Naive thymus-derived CD4-positive, alpha-beta T cell (primary cell): ENCODE measurements at places on chromosomes 11 and 22. TPM values are rescaled to one million over a fixed set of nuclear protein-coding genes. Genes with fewer than 3 reads are reported as not detected.

- no peak overlapping the region for H3K4me3 ChIP-seq
- DNase-seq: no peak
- H3K27ac ChIP-seq: no peak overlapping the region
Observed at GRCh38 chr11:78699609-78700135, 125.0 kb upstream of the NARS2 start.

- no peaks in the 10 kb centered on the region for H3K27me3 ChIP-seq
- H3K36me3 ChIP-seq: no peaks in the 10 kb centered on the region
- no peak overlapping the region for H3K27ac ChIP-seq
- no peak overlapping the region for H3K4me3 ChIP-seq
Observed at GRCh38 chr22:49566693-49567092, 261.0 kb downstream of the BRD1 start.

DNA sequence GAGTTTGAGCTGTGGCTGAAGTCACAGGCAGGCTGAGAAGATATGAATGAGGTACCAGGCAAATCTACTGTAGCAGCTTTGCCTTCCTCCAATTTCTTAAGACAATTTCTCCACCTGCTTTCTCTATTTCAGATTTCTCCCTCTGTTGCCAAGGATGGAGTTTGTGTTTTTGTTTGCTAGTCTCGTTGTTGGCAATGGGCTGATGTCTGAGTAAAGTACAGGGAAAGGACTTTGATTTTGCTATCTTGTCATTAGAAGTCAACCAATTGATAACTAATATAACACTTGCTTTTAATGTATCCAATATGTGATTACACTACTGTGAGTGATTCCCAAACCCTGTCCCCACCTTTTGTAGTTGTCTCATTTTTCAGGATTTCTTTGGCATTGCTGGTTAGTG, 40.1 kb upstream of the RRAS2 start:
- H3K4me1 ChIP-seq: no peaks in the 10 kb centered on the region
- no peak overlapping the region for H3K27ac ChIP-seq
- no peak overlapping the region for H3K4me3 ChIP-seq
- no peaks in the 10 kb centered on the region for H3K27me3 ChIP-seq
- no peak for DNase-seq

DNA sequence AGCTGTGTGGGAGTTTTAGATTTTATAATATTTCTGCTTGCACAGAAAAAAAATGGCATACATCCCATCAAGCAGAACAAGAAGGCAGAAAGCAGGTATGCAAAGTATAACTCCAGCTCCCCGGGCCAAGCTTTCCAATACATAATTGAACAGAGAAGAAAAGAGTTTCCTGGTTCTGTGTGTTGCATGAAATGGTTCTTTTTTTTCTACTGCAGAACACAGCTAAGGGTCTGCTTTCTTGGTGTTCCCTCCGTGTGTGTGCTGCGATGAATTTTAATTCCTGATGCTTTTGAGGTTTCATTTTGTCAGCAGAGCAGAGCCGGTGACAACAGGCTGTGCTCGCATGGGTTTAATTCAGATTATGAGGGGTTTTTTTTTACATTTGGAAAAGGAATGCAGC, 70.7 kb upstream of the TTC12 start:
- no peaks in the 10 kb centered on the region for H3K27me3 ChIP-seq
- no peaks in the 10 kb centered on the region for H3K4me1 ChIP-seq
- no peak overlapping the region for H3K27ac ChIP-seq

The ART5 gene
- total RNA-seq: not detected in 2 replicates

- H3K27me3 ChIP-seq: no peaks in the 10 kb centered on the region
- no peaks in the 10 kb centered on the region for H3K4me1 ChIP-seq
- no peak overlapping the region for H3K27ac ChIP-seq
- DNase-seq: no peak
- no peaks in the 10 kb centered on the region for H3K36me3 ChIP-seq
- H3K4me3 ChIP-seq: no peak overlapping the region
Observed at GRCh38 chr11:76365038-76365679, 15.8 kb downstream of the THAP12 start.

GRCh38 chr11:66418168-66418985, 2.5 kb upstream of the NPAS4 start:
- H3K4me3 ChIP-seq: no peak overlapping the region
- peak; percentile 36 for DNase-seq
- H3K27ac ChIP-seq: no peak overlapping the region
- H3K27me3 ChIP-seq: peaks cover 7% of the 10 kb centered on the region

DNA sequence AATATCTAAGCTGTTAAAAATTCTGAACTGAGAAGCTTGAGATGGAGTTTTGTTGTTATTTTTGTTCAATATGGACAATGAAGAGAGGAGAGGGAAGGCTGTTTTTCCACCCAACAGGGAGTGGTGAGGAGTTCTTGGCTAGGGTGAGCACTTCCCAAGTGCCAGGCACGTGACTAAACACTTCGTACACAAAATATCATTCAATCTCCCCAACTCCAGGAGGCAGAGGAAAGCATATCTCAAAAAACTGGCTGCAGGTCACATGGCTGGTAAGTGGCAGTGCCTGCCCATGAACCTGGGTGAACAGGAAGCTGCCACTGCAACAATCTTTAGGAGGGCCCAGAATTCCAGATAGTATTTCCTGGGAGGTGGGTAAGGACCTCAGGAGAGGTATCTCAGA, 11.6 kb downstream of the ELF5 start:
- H3K36me3 ChIP-seq: no peaks in the 10 kb centered on the region
- H3K4me1 ChIP-seq: no peaks in the 10 kb centered on the region
- DNase-seq: no peak
- H3K4me3 ChIP-seq: no peak overlapping the region

GRCh38 chr22:49538006-49538405, 289.7 kb downstream of the BRD1 start:
- H3K27ac ChIP-seq: no peak overlapping the region
- no peak overlapping the region for H3K4me3 ChIP-seq
- no peaks in the 10 kb centered on the region for H3K36me3 ChIP-seq
- H3K4me1 ChIP-seq: no peaks in the 10 kb centered on the region
- no peak for DNase-seq

The LSP1 gene
- 248 TPM for total RNA-seq

GRCh38 chr11:61091373-61092279, 10.7 kb upstream of the CD5 start:
- H3K4me3 ChIP-seq: peak overlapping the region; percentile 27
- no peak for DNase-seq
- peak overlapping the region; percentile 79 for H3K27ac ChIP-seq

DNA sequence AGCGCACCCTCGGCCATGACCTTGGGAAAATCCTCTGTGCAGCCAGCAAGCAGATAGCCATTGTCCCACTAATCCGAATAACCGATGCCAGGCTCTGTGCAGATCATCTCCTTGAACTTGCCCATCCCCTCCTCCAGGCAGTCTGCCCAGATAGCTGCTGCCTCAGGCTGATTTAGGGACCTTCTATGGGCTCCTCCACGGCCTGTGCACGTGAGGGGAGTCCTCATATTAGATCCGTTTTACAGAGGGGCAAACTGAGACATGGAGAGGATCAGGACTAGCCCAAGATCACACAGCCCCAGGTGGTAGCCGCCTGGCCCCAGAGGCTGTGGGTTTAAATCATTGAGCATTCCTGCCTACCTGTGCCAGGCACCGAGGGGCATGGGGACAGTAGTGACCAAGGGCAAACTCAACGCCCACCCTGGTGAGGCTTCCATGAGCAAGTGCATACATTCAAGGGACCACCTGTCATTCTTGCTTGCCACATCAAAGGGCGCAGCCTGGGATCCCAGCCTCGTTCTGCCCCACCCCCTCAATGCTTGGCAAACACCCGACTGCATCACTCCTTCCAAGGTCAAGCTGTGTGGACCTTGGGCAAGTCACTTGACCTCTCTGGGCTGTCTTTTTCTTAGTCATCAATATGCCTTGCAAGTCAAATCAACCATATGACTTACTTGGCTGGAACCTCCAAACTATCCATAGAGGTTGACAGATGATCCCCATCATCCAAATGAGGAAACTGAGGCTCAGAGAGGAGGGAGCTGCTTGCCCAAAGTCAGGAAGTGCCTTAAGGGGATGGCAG, 131.6 kb downstream of the MN1 start:
- no peak overlapping the region for H3K4me3 ChIP-seq
- H3K4me1 ChIP-seq: no peaks in the 10 kb centered on the region
- no peak overlapping the region for H3K27ac ChIP-seq
- no peak for DNase-seq

DNA sequence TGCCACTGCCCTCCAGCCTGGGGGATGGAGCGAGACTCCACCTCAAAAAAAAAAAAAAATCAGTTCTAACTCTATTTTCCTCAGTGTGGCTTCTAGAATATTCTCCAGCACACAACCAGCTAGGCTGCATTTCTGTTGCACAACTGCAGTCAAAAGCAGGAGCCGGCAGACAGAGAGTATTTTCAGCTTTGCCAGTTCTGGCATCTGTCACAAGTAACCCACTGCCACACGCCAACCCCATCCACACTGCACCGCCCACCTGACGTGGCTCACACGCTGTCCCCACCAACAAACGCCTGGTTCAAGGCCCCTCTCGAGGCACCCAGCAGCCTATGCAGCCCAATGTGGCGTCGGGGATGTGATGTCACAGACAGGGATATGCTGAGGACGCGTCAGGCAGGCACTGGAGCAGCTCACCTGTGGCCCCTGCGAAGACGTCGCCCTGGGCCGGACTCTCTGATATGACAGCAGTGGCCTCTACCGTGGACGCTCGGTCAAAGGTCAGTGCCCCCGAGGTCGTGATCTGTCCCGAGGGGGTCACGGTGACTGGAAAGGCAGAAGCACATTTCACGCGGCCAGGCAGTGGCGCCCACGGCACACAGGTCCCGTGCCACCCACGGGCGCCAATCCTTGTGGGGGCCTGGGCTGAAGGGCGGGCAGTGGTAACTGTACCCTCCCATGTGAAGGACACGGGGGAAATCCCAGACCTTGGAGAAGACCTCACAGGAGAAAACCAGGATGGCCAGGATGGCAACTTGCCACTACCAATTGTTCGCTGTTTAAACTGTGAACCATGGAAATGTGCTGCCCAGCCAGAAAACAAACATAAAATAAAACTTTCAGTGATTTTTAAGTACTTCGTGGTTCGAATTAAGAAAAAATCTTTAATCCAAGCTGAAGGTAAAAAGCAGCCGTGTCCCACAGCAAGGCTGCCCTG, 15.5 kb downstream of the DEAF1 start:
- no peaks in the 10 kb centered on the region for H3K4me1 ChIP-seq
- no peak overlapping the region for H3K27ac ChIP-seq
- no peaks in the 10 kb centered on the region for H3K36me3 ChIP-seq
- no peaks in the 10 kb centered on the region for H3K27me3 ChIP-seq
- no peak for DNase-seq

- no peak overlapping the region for H3K4me3 ChIP-seq
- DNase-seq: no peak
- H3K4me1 ChIP-seq: no peaks in the 10 kb centered on the region
- peaks cover 12% of the 10 kb centered on the region for H3K36me3 ChIP-seq
- H3K27ac ChIP-seq: no peak overlapping the region
- no peaks in the 10 kb centered on the region for H3K27me3 ChIP-seq
Observed at GRCh38 chr11:71490044-71490730, 36.9 kb upstream of the KRTAP5-7 start.

GRCh38 chr11:46738887-46739286, 19.9 kb downstream of the F2 start:
- H3K27ac ChIP-seq: no peak overlapping the region
- H3K36me3 ChIP-seq: no peaks in the 10 kb centered on the region
- no peak overlapping the region for H3K4me3 ChIP-seq
- DNase-seq: no peak

The P2RX6 gene
- 0.64 TPM for total RNA-seq

The OR10A4 gene
- not detected for total RNA-seq

DNA sequence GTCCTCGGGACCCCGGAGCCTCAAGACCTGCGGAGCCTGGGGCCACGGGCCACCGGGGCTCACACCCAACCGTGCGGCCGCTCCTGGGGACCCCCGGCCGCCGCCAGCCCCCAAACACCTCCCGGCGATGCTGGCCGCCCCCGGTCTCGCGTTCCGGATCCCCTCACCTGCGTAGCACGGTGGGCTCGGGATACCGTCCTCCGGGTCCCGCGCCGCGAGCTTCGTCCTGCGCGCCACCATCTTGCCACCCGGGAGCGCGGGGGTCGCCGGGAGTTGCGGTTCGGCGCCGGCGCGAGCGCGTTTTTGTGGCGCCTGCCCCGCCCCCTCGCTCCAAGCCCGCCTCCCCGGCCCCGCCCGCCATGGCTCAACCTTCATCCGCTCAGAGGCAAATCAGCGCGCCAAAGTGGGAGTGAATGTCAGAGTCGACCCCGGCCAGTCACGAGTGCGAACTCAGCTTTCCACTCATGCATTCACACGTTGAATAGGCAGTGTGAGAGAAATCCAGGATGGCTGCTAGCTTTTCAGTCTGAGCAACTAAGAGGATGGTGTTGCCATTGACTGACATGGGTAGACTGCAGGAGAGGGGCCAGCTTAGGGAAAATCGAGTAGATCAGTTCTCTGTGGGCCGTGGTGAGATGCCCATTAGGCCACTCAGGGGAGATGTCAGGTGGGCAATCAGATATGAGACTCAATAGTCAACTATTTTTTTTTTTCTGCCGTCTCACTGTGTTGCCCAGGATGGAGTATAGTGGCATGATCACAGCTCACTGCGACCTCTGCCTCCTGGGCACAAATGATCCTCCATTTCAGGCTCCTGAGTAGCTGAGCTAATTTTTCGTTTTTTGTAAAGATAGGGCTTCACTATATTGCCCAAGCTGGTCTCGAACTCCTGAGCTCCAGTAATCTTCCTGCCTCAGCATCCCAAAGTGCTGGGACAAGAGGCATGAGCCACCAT, 28.3 kb downstream of the SERHL2 start:
- peaks cover 5% of the 10 kb centered on the region for H3K4me1 ChIP-seq
- peak overlapping the region; percentile 78 for H3K27ac ChIP-seq
- DNase-seq: peak; percentile 81
- H3K27me3 ChIP-seq: no peaks in the 10 kb centered on the region

DNA sequence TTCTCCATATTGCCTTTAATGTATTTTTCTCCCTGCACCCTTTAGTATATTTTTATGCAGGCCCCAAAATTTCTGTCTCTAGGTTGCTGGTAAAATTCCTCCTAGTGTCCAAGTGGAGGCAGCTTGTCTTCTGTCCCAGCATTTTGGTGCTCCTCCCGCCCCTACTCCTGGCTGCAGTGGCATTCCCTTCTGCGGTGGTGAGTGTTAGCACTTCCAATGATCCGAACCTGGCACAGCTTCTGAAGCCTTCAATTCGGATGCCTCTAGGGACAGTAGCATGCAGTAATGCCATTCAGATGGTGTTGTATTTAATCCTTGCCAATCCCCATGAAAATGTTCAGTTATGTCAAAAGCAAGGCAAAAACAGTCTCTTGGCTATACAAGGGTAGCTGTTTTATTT, 5.9 kb downstream of the YWHAH start:
- no peaks in the 10 kb centered on the region for H3K36me3 ChIP-seq
- no peak for DNase-seq
- peaks cover 18% of the 10 kb centered on the region for H3K4me1 ChIP-seq
- no peak overlapping the region for H3K4me3 ChIP-seq
- no peak overlapping the region for H3K27ac ChIP-seq
- no peaks in the 10 kb centered on the region for H3K27me3 ChIP-seq

The OR52H1 gene
- 0.56 TPM in 1 of 2 replicates, not detected in the other for total RNA-seq

- DNase-seq: no peak
- no peaks in the 10 kb centered on the region for H3K4me1 ChIP-seq
- H3K4me3 ChIP-seq: no peak overlapping the region
- H3K27ac ChIP-seq: no peak overlapping the region
- no peaks in the 10 kb centered on the region for H3K27me3 ChIP-seq
- H3K36me3 ChIP-seq: no peaks in the 10 kb centered on the region
Observed at GRCh38 chr22:26416256-26416655, 12.8 kb upstream of the ASPHD2 start.

GRCh38 chr11:104658177-104658576, 240.1 kb downstream of the CASP12 start:
- H3K27ac ChIP-seq: no peak overlapping the region
- no peaks in the 10 kb centered on the region for H3K27me3 ChIP-seq
- no peaks in the 10 kb centered on the region for H3K36me3 ChIP-seq
- DNase-seq: no peak
- H3K4me3 ChIP-seq: no peak overlapping the region
